ENCODE measurements at places on chromosomes 2 and 18. TPM values are rescaled to one million over a fixed set of nuclear protein-coding genes. Genes with fewer than 3 reads are reported as not detected.

- no peaks in the 10 kb centered on the region for H3K27me3 ChIP-seq
- H3K36me3 ChIP-seq: no peaks in the 10 kb centered on the region
- H3K27ac ChIP-seq: no peak overlapping the region
- peaks cover 2% of the 10 kb centered on the region for H3K4me1 ChIP-seq
- DNase-seq: no peak
Measured at GRCh38 chr2:48438266-48438665, 91.7 kb upstream of the STON1 start.

DNA sequence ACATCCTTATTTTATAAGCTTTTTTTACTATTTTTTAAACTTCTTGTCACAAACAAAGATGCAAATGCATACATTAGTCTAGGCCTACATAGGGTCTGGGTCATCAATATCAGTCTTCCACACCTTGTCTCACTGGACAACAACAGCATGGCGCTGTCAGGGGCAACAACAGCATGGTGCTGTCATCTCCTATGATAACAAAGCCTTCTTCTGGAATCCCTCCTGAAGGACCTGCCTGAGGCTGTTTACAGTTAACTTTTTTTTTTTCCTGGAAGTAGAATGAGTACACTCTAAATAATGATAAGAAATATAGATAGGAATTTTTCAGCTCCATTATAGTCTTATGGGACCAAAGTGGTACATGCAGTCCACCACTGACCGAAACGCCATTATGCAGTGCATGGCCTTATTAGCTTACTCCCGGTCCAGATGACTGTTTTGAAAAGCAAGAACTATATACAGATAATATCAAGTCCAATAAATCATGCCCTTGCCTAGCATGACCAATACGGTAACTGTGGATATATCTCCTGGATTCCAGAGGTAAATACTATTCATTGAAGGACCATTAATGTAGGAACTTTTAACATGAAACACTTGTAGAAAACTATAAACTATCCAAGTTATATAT is 38.4 kb downstream of the TCF4 start:
- no peaks in the 10 kb centered on the region for H3K27me3 ChIP-seq
- no peak overlapping the region for H3K27ac ChIP-seq
- H3K4me3 ChIP-seq: no peak overlapping the region
- no peaks in the 10 kb centered on the region for H3K4me1 ChIP-seq

GRCh38 chr18:21912339-21913239 is 172.0 kb downstream of the MIB1 start:
- no peaks in the 10 kb centered on the region for H3K36me3 ChIP-seq
- H3K4me1 ChIP-seq: no peaks in the 10 kb centered on the region
- no peak overlapping the region for H3K4me3 ChIP-seq
- no peak overlapping the region for H3K27ac ChIP-seq

DNA sequence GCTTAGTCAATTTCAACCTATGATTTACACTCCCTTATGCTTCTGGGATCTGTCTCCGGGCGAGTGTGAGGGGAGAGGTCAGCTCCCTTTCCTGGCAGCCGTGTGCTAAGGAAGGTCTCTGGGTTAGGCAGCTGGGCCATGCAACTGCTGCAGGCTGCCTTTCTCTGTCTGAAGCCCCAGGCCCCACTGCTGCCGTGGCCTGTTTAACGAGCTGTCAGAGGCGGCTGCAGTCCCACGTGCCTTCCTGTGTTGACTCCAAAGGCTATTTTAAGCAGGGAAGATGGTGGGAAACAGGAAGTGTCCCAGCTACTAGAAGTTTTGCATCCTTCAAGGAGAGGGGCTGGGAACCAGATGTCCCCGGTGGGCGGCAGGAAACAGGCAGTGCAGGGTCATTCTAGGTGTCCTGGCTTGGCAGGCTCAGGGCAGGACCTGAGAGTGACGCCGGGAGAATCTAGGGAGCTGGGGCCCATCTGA is 186.4 kb downstream of the TNS1 start:
- H3K4me3 ChIP-seq: no peak overlapping the region
- peaks cover 15% of the 10 kb centered on the region for H3K36me3 ChIP-seq
- no peak for DNase-seq
- no peak overlapping the region for H3K27ac ChIP-seq
- peaks cover 29% of the 10 kb centered on the region for H3K4me1 ChIP-seq
- H3K27me3 ChIP-seq: no peaks in the 10 kb centered on the region

- no peaks in the 10 kb centered on the region for H3K36me3 ChIP-seq
- H3K27ac ChIP-seq: no peak overlapping the region
- DNase-seq: no peak
- no peaks in the 10 kb centered on the region for H3K4me1 ChIP-seq
Measured at GRCh38 chr2:181317511-181317910, 139.7 kb upstream of the ITGA4 start.

DNA sequence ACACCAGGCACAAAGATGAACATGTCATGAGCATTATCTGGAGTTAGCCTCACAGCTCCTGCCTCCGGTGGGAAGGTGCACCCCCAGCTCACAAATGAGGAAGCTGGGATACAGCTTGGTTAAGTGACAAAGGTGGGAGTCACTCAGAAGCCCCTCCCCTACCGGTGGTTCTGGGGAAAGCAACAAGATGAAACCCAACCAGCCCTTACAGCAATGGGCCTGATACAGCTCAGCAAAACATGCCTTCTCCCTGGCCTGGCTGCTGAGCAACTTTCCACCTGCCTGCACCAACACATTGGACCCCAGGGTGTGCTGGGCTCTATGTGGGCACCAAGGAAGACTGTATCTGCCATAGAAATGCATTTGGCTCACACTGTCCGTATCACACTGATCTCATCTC is 113.2 kb downstream of the GYPC start:
- DNase-seq: peak; percentile 25
- no peaks in the 10 kb centered on the region for H3K36me3 ChIP-seq
- no peaks in the 10 kb centered on the region for H3K27me3 ChIP-seq
- H3K4me3 ChIP-seq: no peak overlapping the region

DNA sequence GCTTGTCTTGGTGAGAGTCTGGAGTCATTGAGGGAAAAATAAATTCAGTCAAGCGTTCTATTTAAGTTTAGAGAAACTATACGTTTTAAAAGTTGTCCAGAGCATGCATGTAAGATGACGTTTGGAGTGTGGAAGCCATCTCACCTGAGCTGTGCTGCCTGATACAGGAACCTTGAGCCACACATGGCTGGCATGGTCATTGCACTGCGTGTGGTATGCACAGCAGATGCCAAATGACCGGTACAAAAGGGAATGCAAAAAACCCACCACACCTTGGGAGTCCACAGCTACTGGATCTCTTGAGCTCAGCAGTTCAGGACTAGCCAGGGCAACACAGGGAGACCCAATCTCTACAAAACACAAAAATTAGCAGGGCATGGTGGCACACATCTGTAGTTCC is 4.3 kb downstream of the MZT2B start:
- H3K4me3 ChIP-seq: no peak overlapping the region
- H3K4me1 ChIP-seq: no peaks in the 10 kb centered on the region
- no peaks in the 10 kb centered on the region for H3K27me3 ChIP-seq
- no peaks in the 10 kb centered on the region for H3K36me3 ChIP-seq
- no peak for DNase-seq
- H3K27ac ChIP-seq: no peak overlapping the region

DNA sequence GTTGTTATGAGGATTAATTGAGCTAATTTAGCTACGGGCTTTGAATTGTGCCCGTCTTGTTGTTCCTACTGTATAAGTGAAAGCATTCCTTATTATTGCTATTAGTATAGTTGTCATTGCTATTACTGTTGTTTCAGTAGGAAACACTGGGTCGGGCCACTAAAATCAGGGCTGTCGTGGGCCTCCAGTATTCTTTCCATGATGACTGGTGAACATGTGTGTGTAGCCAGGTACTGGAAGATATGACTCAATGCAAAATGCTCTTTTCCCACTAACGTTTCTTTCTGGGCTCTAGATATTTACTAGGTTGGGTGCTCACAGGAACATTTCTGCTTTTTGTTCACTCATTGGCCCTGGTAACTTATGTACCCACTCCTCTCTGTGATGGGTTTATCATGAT is 4.9 kb downstream of the TTL start:
- no peaks in the 10 kb centered on the region for H3K36me3 ChIP-seq
- no peaks in the 10 kb centered on the region for H3K4me1 ChIP-seq
- no peak for DNase-seq
- no peak overlapping the region for H3K4me3 ChIP-seq
- H3K27me3 ChIP-seq: no peaks in the 10 kb centered on the region

DNA sequence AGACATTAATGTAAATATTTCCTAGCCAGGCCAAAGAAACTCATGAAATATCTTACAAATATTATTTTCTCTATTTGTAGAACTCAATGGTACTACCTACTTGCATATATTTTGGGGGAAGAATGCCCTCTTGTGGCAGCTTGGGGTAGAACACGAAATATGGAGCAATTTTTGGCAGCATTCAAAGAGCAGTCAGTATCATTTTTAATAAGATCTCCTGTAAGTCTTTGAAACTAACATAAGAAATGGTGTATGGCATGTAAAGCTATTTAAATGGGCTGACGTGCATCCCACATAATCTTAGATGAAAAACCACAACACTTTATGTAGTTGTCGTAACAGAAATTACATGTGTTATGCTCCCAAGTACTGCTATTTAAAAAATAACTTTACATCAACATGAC is 62.3 kb upstream of the CCDC195 start:
- H3K27me3 ChIP-seq: no peaks in the 10 kb centered on the region
- DNase-seq: no peak
- no peaks in the 10 kb centered on the region for H3K36me3 ChIP-seq
- H3K4me3 ChIP-seq: no peak overlapping the region
- no peak overlapping the region for H3K27ac ChIP-seq

NYAP2 gene
- not detected for total RNA-seq

Measured in right lobe of liver (tissue), 6 donors.